ENCODE measurements at places on chromosomes 6 and 20.

DNA sequence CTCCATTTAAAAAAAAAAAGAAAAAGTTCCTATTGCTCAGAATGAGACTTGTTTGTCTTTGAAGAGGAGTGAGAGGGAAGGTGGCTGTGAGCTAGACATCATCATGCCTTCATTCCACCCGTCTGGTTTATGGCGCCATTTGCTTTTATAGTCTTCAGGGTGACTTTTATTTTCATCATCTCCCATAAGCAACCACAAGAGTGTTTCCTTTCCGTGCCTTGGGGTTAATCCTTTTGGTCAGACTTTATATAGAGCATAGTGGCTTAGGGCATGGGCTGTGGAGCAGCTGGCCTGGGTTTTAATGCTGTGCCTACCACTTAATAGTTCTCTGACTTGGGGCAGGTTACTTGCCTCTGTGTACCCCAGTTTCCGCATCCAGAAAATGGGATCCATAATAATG, 77.8 kb downstream of the RREB1 start:
- DNase-seq: no peak

DNA sequence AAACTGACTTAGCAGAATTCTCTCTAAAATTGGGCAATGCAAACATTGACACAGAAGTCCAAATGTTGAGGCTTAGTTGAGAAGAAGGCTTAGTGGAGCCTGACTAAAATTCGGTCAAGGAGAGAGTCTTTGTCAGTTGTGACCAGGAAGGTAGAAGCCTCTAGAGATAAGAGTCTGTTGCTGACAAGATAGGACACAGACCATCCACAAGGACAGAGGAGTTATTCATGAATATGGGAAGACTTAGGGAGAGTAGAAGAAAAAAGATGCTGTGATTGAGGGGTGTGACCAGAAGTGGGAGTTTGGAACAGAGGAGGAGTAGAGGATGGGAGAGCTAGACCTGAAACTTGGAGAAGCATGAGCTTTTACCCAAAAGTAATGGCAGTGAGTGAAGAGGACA, 7.2 kb upstream of the FAXC start:
- DNase-seq: no peak

- DNase-seq: no peak
These were observed 5.8 kb downstream of the GABBR1 start for GRCh38 chr6:29626948-29627754.

DNA sequence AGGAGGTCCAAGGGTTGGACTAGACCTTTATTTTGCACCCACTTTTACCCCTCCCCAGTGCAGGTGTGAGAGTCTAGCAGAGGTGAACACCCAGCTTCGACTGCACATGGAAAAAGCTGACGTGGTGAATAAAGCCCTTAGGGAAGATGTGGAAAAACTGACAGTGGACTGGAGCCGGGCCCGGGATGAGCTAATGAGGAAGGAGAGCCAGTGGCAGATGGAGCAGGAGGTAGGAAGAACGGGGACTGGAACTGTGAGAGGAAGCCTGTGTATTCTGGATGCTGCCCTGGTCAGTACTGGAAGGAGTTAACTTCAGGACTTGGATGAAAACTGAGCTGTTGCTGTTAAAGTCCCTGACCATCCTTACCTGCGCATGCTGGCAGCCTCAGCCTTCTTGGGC, 10.6 kb downstream of the CEP250 start:
- DNase-seq: no peak

DNA sequence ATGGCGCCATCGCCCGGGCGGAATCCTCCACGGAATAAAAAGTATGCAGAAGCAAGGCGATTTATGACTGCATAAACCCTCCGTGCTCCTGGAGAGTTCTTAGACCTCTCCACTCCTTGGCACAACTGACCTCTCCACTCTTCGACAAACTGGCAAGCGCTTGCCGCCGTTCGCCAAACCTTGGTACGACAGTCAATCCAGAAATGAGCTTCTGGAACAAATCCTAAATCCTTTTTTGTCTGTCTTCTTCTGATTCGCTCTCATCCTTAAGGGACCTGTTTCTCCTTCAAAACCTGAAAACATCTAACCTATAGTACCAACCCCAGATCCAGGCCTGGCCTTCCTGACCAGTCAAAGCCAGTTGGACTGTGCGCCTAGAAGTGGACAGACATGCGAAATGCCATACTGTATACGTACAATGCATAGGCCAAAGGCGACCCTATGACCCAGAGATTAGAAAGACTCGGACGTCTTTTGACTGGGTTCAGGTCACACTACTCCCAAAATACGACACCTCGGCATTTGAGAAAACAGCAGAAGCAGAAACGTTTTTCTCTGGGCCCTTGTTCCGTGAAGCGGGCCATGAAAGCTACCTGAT, 59.4 kb downstream of the TRIM27 start:
- no peak for DNase-seq

DNA sequence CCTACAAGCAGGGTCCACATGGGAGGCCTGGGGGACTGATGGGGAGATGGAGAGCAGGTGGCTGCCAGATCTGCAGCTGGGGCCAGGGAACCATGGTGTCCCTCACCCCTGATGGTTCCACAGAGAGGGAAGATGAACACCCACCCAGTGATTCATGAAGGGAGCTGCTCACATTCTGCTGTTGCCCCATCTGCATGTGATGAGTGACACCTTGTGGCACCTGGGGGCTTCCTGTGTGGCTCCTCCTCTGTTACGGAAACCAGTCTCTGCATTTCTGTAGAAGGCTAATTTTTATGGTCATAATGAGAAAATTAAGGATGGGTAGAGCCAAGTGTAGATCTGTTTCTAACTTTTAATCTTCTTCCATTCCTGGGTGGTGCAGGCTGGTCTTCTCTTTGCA, 217.1 kb downstream of the SMOC2 start:
- DNase-seq: no peak

DNA sequence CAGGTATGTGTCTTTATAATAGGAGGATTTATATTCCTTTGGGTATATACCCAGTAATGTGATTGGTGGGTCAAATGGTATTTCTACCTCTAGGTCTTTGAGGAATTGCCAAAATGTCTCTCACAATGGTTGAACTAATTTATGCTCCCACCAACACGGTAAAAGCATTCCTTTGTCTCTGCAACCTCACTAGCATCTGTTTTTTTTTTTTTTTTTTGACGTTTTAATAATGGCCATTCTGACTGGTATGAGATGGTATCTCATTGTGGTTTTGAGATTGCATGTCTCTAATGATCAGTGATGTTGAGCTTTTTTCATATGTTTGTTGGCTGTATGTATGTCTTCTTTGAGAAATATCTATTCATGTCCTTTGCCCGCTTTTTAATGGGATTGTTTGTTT, 144.9 kb upstream of the RGS17 start:
- no peak for DNase-seq

GRCh38 chr6:155521719-155522118, 66.1 kb upstream of the NOX3 start:
- DNase-seq: no peak

DNA sequence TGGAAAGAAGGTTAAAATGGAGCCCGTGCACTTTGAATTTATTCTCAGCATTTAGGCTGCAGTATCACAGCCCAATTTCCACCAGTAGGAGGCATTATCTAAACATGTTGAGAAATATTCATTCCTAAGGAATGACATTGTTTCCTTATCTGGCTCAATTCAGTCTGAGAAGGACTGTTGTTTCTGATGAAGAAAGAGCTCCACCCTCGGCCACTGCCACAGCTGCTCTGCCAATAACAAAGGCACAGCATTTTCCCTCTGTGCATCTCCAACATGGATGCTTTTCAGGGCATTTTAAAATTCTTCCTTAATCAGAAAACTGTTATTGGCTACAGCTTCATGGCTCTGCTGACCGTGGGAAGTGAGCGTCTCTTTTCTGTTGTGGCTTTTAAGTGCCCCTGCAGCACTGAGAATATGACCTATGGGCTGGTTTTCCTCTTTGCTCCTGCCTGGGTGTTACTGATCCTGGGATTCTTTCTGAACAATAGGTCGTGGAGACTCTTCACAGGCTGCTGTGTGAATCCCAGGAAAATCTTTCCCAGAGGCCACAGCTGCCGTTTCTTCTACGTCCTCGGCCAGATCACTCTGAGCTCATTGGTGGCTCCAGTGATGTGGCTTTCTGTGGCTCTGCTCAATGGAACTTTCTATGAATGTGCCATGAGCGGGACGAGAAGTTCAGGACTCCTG, at the start of gene CALHM5:
CALHM5 (plus strand) TSS at position 216 of the 687 bp plus-strand sequence; CDS start at position 274, 58 bp downstream.
- peak; percentile 80 for DNase-seq

GRCh38 chr6:167667204-167668018, 159.3 kb upstream of the AFDN start:
- no peak for DNase-seq

DNA sequence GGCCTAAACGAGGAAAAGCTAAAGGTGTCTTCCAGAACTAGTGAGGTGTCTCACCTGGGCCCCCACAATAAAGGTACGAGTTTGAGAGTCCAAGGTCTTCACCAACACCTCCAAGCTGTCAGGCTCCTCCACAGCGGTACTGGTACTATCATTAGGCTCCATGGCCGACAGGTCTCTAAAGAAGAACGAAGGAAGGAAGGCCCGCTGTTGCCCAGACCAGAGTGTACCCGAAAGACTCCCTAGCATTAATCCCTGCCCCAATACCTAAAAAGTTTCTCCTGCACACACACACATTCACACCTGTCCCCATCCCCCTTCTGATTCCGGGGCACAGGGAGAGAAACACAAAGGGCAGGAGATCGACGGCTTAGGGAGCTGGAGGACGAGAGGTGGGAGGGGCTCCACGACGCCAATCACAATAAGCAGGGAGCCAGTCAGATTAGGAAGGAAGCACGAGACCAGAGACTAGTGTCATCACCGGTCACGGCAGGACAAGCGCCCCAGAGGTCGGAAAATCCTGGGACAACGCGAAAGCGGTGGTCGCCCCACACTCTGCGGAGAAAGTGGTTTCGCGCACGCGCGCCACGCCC, 764 bp downstream of the BAG6 start:
- peak; percentile 69 for DNase-seq

- DNase-seq: no peak
These were observed 35.7 kb downstream of the SLC22A23 start for GRCh38 chr6:3421143-3421542.

GRCh38 chr6:148563066-148563465, 183.8 kb upstream of the UST start:
- DNase-seq: no peak

- no peak for DNase-seq
These were observed 124.0 kb downstream of the OGFRL1 start for GRCh38 chr6:71412559-71413140.

DNA sequence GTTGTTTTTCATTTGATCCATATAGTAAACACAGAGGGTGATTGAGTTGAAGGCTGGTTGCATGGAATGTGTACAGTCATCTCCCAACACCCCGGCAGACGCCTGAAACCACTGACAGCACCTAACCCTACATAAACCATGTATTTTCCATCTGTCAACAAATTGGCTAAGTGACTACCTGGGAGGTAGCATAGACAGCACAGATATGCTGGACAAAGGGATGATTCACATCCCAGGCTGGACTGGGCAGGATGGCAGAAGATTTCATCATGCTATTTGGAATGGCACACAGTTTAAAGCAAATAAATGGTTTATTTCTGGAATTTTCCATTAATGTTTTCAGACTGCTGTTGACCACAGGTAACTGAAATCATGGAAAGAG, 4.4 kb upstream of the VIP start:
- no peak for DNase-seq

DNA sequence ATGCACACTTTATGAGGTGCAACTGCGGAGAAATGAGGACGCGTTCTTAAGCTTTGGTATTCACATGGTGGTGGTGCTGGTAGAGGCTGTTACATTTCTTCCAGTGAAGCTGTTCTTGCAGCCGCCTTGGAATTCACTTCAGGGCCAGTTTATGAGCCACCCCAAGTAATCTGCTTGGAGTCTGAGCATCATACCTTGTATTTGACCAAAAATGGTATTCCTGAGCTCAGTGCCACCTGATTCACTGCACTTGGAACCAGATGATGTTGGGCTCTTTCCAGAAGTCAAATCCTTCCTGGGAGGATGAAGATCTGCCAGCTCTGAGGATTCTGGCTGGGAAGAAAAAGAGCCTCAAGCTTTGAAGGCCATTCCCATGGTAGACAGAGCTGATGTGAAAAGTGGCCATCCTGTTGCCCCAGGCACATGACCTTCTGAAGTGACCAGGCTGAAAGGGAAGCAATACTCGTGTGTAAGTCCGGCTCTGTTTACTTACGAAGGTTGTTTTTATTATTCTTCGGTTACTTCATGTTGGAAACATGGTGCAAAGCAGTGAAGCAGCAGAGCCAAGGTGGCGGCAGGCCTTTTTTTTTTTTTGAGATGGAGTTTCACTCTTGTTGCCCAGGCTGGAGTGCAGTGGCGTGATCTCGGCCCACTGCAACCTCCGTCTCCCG, 7.7 kb downstream of the MANBAL start:
- DNase-seq: no peak

DNA sequence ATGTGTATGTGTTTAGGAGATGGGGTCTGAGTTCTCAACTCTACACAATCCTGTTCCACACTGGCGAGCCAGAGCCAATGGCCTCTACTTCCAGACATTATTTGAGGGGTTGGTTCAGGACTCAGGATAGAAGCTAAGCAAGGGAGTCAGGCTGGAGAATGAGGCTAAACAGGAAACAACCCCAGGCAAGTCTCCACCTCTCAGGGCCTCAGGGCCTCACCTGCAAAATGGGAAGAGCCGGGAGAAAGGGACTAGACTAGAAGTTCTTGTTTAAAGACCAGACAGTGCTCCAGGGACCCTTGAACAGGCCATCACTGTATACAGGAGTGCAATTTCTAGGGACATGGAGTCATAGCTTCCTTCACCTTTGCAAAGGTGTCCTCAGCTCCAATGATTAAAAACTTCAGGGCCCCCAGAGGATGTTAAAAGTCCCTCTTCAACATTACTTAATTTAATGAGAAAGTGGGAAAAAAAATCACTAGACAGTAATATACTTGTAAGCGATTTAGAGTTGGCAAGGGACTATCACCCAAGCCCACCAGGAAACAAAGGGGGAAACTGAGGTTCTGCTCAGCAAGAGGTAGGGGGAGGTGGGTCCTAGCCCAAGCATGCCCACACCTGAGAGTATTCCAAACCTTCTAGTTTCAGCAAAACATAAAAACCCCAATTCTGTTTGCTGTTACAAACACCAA, 41.7 kb downstream of the ZMYND8 start:
- no peak for DNase-seq

DNA sequence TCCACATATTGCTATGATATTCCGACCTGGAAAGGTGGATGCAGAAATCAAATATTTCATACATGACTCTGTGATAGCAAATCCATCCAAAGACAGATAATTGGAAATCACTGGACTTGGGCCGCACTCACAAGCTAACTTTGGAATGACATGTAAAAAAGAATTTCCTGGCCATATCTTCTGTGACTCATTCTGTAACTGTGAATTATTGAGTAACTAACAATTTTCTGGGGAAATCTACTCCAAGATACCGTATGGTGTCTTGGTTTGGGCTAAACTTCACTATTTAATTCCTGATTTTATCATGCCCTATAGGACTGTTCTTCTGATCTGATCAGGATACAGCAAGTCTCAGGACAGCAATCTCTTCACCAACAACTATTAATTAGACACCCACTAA, 92.7 kb upstream of the LY86 start:
- no peak for DNase-seq

GRCh38 chr6:4264081-4264480, 128.7 kb upstream of the ECI2 start:
- no peak for DNase-seq

GRCh38 chr6:139583420-139583819, 209.0 kb upstream of the CITED2 start:
- no peak for DNase-seq

Measured in amniotic stem cell (primary cell).